Stimulated activated naive B cell treated with anti-CD40 and anti-IgM and Interleukin-4, amounts not matched to agents 10 μg/mL and 1 μg/mL and 100 μg/mL, for 72 hours (primary cell): ENCODE measurements at places on chromosomes 1 and 21.

DNA sequence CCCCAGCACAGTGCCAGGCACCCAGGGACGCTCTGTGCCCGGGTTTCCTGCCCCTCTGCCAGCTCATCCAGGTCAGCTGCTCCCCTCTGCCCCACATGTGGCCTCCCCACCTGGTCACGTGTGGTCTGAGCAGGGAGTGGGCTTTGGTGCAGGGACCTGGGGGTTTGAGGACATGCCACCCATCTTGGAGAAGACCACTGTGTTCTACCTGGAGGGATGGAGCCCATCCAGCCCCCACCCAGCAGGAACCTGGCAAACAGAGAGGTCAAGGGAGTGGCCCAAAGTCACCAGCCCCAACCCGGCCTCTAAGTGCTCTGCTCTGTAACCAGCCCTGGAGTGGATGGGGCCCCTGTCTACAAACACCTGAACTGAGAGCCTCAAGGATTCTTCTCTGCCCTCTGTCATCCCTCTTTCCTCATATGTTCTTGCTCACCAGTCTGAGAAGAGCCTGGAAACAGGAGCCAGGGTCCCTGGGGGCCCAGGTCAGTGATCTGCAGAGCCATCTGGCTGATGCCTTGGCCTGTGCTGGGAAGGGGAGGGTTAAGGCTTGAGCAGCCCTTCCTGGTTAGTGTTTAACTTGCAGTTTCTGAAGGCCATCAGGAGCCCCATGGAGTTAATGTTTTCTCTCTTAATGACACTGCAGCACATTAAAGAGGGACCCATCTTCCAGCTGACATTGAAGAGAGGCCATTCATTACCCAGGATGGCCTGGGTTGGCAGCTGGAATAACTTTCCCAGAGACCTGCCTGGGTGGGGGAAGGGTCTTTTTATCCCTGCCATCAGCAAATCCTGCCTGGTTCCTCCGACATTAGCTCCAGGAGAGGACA lies 235.4 kb downstream of the PTPRU start:
- DNase-seq: no peak
- H3K27ac ChIP-seq: no peak overlapping the region

DNA sequence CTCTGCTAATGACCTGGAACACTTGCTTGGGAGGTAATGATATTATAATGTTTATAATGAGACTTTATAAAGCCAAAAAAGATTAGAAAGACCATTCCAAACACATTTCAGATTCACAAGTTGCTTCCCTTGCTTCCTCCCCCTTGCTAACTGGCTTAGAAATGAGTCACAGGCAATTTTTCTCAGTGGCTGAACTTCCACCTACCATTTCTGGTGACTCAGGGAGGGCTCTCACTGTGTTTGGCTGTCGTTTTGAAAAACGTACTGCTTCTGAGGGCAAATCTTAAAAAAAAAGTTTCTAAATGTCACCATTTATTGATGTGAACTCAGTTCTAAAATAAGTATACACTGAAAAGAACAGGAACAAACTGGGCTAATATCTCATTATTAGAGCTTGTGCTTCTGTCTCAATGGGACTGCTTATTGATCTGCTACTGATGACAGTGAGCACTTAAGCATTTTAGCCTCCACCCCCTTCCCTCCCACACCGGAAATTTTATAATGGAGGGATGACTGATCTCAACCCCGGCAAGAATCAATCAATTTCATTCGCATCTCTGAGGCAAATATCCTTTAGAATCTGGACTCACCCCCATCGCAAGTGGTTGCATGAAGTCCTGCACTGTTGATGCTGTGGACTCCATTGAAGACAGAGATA lies 278.3 kb downstream of the KCTD3 start:
- H3K36me3 ChIP-seq: no peaks in the 10 kb centered on the region
- H3K27me3 ChIP-seq: no peaks in the 10 kb centered on the region
- no peak overlapping the region for H3K4me3 ChIP-seq
- no peaks in the 10 kb centered on the region for H3K4me1 ChIP-seq
- no peak for DNase-seq

DNA sequence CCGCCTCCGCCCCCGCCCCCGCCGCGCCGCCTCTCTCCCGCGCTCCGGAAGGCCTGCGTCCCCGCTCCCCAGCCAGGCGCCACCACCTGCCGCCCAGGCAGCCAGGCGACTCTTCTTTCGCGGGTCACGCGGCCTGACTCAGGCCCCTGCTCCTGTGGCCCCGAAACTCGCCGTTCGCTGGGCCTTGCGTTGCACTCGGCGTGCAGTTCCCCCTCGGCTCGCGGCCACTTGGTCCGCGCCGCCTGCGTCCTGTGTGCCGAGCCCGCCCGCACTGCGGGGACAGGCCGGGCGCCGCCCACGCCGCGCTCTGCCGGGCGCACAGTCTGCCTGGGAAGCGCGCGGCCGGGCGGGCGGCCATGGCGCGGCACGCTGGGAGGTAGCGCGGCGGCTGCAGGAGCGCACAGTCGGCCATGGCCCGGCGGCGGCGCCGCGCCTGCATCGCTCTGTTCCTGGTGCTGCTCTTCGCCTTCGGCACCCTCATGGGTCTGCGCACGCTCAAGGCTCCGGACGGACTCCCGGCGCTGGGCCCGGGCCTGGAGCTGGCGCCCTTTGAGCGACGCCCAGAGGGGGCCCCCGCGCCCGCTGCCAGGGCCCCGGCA lies at the start of gene MANEAL:
Gene MANEAL (plus strand): TSS at position 75 of the 599 bp plus-strand sequence. CDS start 336 bp downstream, at position 411.
- peaks cover 10% of the 10 kb centered on the region for H3K36me3 ChIP-seq
- peaks cover 16% of the 10 kb centered on the region for H3K27me3 ChIP-seq
- H3K4me3 ChIP-seq: peak within 1 kb of the TSS; percentile 85
- peak within 1 kb of the TSS; percentile 82 for H3K27ac ChIP-seq
- H3K4me1 ChIP-seq: peaks cover 24% of the 10 kb centered on the region

- peak; percentile 28 for DNase-seq
- H3K36me3 ChIP-seq: peaks cover 21% of the 10 kb centered on the region
- H3K27ac ChIP-seq: peak overlapping the region; percentile 99
- H3K27me3 ChIP-seq: no peaks in the 10 kb centered on the region
- peaks cover 21% of the 10 kb centered on the region for H3K4me1 ChIP-seq
Observed at GRCh38 chr1:93346421-93346993, 800 bp downstream of the DR1 start.

GRCh38 chr1:76793594-76793993 lies 73.7 kb upstream of the ST6GALNAC5 start:
- H3K4me1 ChIP-seq: no peaks in the 10 kb centered on the region
- peaks cover 6% of the 10 kb centered on the region for H3K27me3 ChIP-seq
- H3K4me3 ChIP-seq: no peak overlapping the region
- H3K36me3 ChIP-seq: no peaks in the 10 kb centered on the region
- no peak for DNase-seq

GRCh38 chr1:74650561-74650960 lies 23.0 kb downstream of the ERICH3 start:
- DNase-seq: no peak
- no peaks in the 10 kb centered on the region for H3K27me3 ChIP-seq

DNA sequence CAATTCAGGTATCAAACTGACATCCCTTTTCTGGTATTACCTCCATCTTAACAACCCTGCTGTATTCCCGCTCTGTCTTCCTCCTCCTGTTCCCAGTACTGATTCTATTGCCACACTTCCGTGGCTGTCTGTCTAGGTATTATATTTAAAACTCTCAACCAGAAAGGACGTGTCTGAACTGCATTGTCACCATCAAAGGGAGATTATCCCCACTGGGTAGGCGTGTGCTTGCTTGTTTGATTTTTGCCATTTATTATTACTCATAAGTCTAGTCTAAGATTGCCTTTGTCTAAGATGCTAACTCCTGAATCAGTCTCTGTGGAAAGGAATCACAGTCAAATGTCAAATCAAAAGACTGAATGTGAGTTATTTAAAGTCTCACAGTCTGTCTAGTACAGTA lies 650.1 kb downstream of the KCNT2 start:
- no peak overlapping the region for H3K27ac ChIP-seq
- no peaks in the 10 kb centered on the region for H3K4me1 ChIP-seq
- H3K4me3 ChIP-seq: no peak overlapping the region
- DNase-seq: no peak

DNA sequence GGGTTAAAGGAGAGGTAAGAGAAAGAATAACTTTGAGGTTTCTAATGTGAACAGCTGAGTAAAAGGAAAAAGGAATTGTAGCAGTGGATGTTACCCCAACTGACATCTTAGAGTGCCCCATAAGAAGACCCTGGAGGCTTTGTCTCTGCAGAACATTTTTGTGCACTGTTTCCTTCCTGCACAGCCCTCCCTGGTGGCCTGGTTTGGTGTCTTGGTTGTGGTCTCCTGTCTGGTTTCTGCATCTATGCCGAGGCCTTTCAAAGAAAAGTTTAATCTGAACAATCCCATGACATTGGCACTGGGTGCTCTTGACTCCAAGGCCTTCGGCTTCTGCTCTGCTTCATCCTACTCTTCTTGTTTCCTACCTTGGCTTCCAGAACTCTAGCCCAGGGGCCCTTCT lies 57.8 kb downstream of the RHOU start:
- no peak for DNase-seq
- H3K4me3 ChIP-seq: no peak overlapping the region
- H3K27ac ChIP-seq: no peak overlapping the region
- H3K4me1 ChIP-seq: no peaks in the 10 kb centered on the region
- H3K36me3 ChIP-seq: no peaks in the 10 kb centered on the region
- peaks cover 6% of the 10 kb centered on the region for H3K27me3 ChIP-seq

DNA sequence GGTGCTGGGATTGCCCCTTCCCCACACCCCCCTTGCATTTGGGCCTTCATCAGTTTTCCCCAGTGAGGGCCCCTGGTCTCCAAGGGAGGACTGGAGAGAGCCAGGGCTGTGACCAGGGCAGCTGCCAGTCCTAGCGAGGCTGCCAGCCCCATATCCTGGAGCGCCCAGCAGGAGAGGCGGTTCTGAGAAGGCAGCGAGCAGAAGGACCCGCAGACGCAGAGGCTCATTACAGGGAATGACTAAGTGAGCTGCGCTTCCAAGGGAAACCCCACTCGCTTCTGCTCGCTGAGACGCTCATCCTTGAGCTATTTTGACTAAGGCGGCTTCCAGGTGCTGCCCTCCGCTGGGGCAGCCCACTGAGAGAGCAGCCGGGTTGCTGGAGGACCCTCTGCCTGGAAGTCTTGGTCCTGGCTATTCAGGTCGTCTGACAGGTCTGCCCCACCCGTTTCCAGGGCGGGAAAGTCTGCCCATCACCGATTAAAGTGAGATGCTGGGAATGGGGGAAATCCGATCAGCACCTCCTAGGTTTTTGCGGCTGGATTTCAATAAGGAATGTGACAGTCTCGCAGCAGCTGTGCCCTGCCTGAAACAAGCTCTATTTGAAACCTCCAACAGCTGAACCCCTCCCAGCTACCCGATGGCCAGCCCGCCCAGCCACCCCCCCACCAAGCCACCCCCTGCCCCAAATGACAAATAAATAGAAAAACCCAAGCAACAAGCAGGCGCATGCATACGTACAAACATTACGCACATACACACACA lies 2.8 kb downstream of the KCNN3 start:
- H3K27ac ChIP-seq: no peak overlapping the region
- H3K27me3 ChIP-seq: peaks cover 50% of the 10 kb centered on the region
- no peak for DNase-seq

- H3K27me3 ChIP-seq: no peaks in the 10 kb centered on the region
- peak overlapping the region; percentile 96 for H3K27ac ChIP-seq
- peak overlapping the region; percentile 96 for H3K4me3 ChIP-seq
Observed at GRCh38 chr1:203306965-203307541, 1.7 kb downstream of the BTG2 start.

DNA sequence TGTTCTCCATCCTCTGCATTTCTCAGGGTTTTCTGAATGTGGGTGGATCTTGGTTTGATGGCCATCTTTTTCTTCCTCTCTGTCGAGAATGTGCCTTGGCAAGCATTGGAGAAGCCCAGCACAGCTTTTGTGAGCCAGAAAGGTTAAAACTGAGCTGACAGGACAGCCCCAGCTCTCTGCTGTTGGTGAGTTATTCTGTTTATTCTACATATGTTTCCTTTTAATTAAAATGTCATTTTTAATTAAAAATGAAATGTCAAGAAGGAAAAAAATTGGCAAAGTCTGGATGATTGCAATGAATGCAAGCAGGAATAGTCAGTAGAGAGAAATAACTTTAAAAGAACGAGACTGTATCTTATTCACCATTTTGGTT lies 325.8 kb downstream of the PTBP2 start:
- H3K4me3 ChIP-seq: no peak overlapping the region
- no peaks in the 10 kb centered on the region for H3K36me3 ChIP-seq
- no peaks in the 10 kb centered on the region for H3K27me3 ChIP-seq
- H3K27ac ChIP-seq: no peak overlapping the region
- DNase-seq: no peak

GRCh38 chr1:77889671-77890070 lies 1.2 kb downstream of the NEXN start:
- peaks cover 7% of the 10 kb centered on the region for H3K4me1 ChIP-seq
- H3K27me3 ChIP-seq: peaks cover 24% of the 10 kb centered on the region
- DNase-seq: no peak
- H3K4me3 ChIP-seq: no peak overlapping the region
- H3K36me3 ChIP-seq: peaks cover 8% of the 10 kb centered on the region
- H3K27ac ChIP-seq: no peak overlapping the region

- H3K4me1 ChIP-seq: no peaks in the 10 kb centered on the region
- no peak overlapping the region for H3K4me3 ChIP-seq
- H3K27ac ChIP-seq: no peak overlapping the region
- H3K27me3 ChIP-seq: peaks cover 1% of the 10 kb centered on the region
Observed at GRCh38 chr1:3240524-3241235, 171.7 kb downstream of the PRDM16 start.

DNA sequence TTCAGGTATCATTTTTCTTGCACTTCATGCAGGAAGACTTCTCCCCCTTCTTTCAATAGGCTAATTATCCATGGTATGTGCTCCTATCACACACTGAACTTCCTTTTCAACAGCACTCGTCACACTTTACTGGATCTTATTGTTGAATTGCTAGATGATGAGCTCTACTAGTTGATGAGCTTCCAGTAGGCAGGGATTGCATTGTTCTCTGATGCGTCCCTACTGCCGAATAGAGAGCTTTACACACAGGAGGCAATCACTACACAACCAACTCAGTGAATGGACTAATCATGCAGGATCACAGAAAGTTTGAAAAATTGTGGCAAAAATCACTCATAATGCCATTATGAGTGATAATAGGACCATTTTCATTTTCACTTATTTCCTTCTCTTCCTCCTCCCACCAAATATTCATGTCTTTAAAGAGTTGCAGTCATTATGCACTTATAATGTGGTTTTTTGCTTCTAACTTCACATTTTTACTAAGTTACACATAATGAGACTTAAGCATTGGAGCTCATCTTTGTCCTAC lies 128.1 kb upstream of the ZNF648 start:
- no peak overlapping the region for H3K4me3 ChIP-seq
- no peak overlapping the region for H3K27ac ChIP-seq
- no peak for DNase-seq
- H3K36me3 ChIP-seq: no peaks in the 10 kb centered on the region

GRCh38 chr1:70044832-70045231 lies 160.5 kb downstream of the LRRC40 start:
- no peak overlapping the region for H3K27ac ChIP-seq
- H3K36me3 ChIP-seq: no peaks in the 10 kb centered on the region
- no peaks in the 10 kb centered on the region for H3K4me1 ChIP-seq
- no peak overlapping the region for H3K4me3 ChIP-seq
- H3K27me3 ChIP-seq: no peaks in the 10 kb centered on the region

GRCh38 chr1:90707363-90707710 lies 9.8 kb downstream of the BARHL2 start:
- DNase-seq: no peak
- H3K4me1 ChIP-seq: peaks cover 19% of the 10 kb centered on the region
- H3K4me3 ChIP-seq: peak overlapping the region; percentile 61

- peak overlapping the region; percentile 76 for H3K27ac ChIP-seq
- H3K27me3 ChIP-seq: no peaks in the 10 kb centered on the region
- peaks cover 61% of the 10 kb centered on the region for H3K36me3 ChIP-seq
- H3K4me3 ChIP-seq: no peak overlapping the region
Observed at GRCh38 chr1:180966744-180967536, 54.2 kb downstream of the KIAA1614 start.

- H3K36me3 ChIP-seq: no peaks in the 10 kb centered on the region
- no peak overlapping the region for H3K4me3 ChIP-seq
- H3K27me3 ChIP-seq: peaks cover 21% of the 10 kb centered on the region
Observed at GRCh38 chr1:109271458-109271857, 11.5 kb downstream of the PSRC1 start.
